ENCODE measurements at places on chromosomes 5 and 9. TPM values are rescaled to one million over a fixed set of nuclear protein-coding genes. Genes with fewer than 3 reads are reported as not detected.

WNK2 gene
- total RNA-seq: 0.12 TPM

DAB2IP gene
- total RNA-seq: 0.39 TPM

CHSY3 gene
- total RNA-seq: not detected

GPR21 gene
- total RNA-seq: 1.0 TPM

PLCXD3 gene
- 0.07 TPM for total RNA-seq

NUTM2F gene
- not detected for total RNA-seq

NR4A3 gene
- 1.3 TPM for total RNA-seq

SLCO6A1 gene
- not detected for total RNA-seq

RGS3 gene
- 15.9 TPM for total RNA-seq

ZNF474 gene
- not detected for total RNA-seq

EPB41L4A gene
- 0.51 TPM for total RNA-seq

ARID3C gene
- not detected for total RNA-seq

ANKRD18A gene
- 8.2 TPM for total RNA-seq

SAPCD2 gene
- total RNA-seq: 0.53 TPM

TOMM5 gene
- 44.8 TPM for total RNA-seq

HTR1A gene
- not detected for total RNA-seq

DOLPP1 gene
- total RNA-seq: 14.4 TPM

CDH9 gene
- total RNA-seq: not detected

ORM2 gene
- total RNA-seq: 1.4 TPM

GDNF gene
- not detected for total RNA-seq

FCN2 gene
- not detected for total RNA-seq

MARCHF11 gene
- total RNA-seq: not detected

CSNK1A1 gene
- total RNA-seq: 193 TPM

PRRX2 gene
- 0.26 TPM for total RNA-seq

FIBCD1 gene
- not detected for total RNA-seq

ANKRD31 gene
- total RNA-seq: 0.79 TPM

OMD gene
- not detected for total RNA-seq

TAF11L2 gene
- not detected for total RNA-seq

CARD9 gene
- 0.43 TPM for total RNA-seq

EIF4E1B gene
- not detected for total RNA-seq

TRIM36 gene
- 0.53 TPM for total RNA-seq

NPR3 gene
- 0.83 TPM for total RNA-seq

IFNK gene
- total RNA-seq: not detected

C9orf153 gene
- 0.44 TPM for total RNA-seq

EQTN gene
- not detected for total RNA-seq

ARL15 gene
- 21.6 TPM for total RNA-seq

TICAM2 gene
- 0.82 TPM for total RNA-seq

PROB1 gene
- total RNA-seq: 1.7 TPM

SARDH gene
- total RNA-seq: 23.8 TPM

PKD2L2 gene
- total RNA-seq: not detected

IL13 gene
- total RNA-seq: 0.65 TPM

Data from T-cell (primary cell).